ENCODE measurements at places on chromosomes 3 and 15. TPM values are rescaled to one million over a fixed set of nuclear protein-coding genes. Genes with fewer than 3 reads are reported as not detected.

The KBTBD13 gene
- polyA plus RNA-seq: not detected

The ITPR1 gene
- 4.5 TPM for polyA plus RNA-seq

The APOD gene
- 75.7 TPM for polyA plus RNA-seq

The HESX1 gene
- polyA plus RNA-seq: 1.1 TPM

The HOMER2 gene
- 92.2 TPM for polyA plus RNA-seq

All from pancreas (tissue), 10 donors.